ENCODE measurements at places on chromosomes 3 and 15.
A peak's percentile ranks its signal among the peaks of the same experiment; 100 is the strongest.

DNA sequence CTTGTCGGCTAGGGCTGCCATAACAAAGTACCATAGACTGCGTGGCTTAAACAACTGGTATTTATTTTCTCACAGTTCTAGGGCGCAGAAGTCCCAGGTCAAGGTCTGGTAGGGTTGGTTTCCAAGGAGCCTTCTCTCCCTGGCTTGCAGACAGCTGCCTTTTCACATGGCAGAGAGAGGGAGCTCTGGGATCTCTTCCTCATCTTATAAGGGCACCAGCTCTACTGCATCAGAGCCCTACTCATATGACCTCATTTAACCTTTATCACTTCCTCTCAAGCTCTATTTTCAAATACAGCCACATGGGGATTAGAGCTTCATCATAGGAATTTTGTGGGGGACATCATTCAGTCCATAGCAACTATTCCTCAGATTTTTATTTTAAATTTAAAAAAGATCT lies 17.6 kb upstream of the PAQR9 start:
- H3K36me3 ChIP-seq: no peaks in the 10 kb centered on the region
- DNase-seq: no peak
- H3K4me1 ChIP-seq: no peaks in the 10 kb centered on the region
- H3K27ac ChIP-seq: no peak overlapping the region
- H3K4me3 ChIP-seq: no peak overlapping the region

DNA sequence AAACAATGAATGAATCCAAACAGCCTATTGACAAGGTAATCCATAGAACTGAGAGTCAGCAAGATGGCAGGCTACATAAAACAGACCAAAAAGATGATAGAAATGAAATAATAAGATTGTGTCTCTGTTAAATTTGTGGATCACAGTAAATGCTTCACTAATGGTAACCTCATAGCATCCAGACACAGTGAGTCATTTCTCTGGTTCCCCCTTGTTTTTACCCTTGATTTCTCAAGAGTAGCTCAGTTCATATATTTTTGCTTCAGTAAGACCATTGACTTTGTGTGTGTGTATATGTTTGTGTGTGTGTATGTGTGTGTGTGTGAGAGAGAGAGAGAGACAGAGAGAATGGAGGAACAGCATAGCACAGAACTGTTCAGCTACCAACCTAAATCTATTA lies 546.9 kb downstream of the RBMS3 start:
- DNase-seq: no peak
- no peak overlapping the region for H3K4me3 ChIP-seq
- H3K27me3 ChIP-seq: no peaks in the 10 kb centered on the region

DNA sequence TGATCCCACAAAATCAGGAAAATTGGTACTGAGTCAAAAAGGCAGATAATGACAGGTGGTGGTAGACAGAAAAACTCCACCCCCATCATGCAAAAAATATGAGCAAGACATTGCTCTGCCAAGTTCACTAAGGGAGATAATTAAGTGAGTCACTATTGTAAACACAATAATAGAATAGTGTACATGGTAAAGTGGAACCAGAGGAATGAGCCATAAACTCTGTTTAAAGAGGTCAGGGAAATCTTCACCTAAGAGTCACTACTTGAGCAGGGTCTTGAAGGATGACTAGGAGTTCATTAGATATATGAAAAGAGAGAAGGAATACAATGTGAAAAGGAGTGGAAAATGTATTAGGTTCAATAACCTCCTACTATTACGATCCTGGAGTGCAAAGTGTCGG lies 213.4 kb upstream of the PEX5L start:
- no peaks in the 10 kb centered on the region for H3K4me1 ChIP-seq
- no peaks in the 10 kb centered on the region for H3K36me3 ChIP-seq
- no peak overlapping the region for H3K4me3 ChIP-seq
- H3K27ac ChIP-seq: no peak overlapping the region
- DNase-seq: no peak

DNA sequence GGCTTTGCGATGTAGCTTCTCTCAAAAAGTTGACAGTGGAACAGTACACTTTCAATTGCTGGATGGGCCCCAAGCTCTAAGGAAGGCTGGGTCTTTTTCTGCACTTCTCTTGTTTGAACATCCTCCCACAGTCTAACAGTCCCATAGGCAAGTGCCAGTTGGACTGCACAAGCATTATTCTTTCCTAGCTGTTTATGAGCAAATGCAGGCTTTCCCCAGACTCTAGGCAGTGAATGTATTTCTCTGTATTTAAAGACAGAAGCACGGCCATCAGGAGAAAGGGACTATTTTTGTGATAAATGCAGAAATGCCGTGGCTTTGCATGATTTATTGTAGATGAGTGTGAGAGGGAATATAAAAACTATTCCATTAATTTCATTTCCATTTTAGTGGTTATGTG lies 539.3 kb upstream of the LMCD1 start:
- no peaks in the 10 kb centered on the region for H3K36me3 ChIP-seq
- DNase-seq: peak; percentile 8
- H3K27ac ChIP-seq: no peak overlapping the region
- H3K4me3 ChIP-seq: no peak overlapping the region

DNA sequence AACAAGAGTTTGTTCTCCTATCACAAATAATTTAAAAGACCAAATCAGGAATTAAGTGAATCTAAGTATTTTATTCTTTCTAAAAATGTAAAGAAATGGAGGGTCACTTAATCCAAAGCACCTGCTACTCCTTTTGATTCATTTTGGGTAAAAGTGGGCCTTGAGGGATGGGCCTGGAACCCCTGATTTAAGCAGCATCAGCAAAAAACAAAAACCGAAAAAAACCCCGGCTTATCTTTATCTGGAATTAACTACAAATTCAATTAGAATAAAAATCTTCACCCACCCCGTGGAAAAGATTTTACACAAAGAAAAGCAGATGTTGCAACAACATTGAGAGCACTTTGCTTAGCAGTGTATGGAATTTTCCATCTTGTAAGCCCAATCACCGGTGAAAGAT lies 1018.2 kb downstream of the MCTP2 start:
- no peaks in the 10 kb centered on the region for H3K4me1 ChIP-seq
- H3K4me3 ChIP-seq: no peak overlapping the region
- no peaks in the 10 kb centered on the region for H3K27me3 ChIP-seq
- no peak overlapping the region for H3K27ac ChIP-seq
- no peaks in the 10 kb centered on the region for H3K36me3 ChIP-seq
- DNase-seq: no peak

GRCh38 chr15:56964182-56964581 lies 45.7 kb downstream of the TCF12 start:
- H3K36me3 ChIP-seq: no peaks in the 10 kb centered on the region
- no peaks in the 10 kb centered on the region for H3K27me3 ChIP-seq
- no peak overlapping the region for H3K27ac ChIP-seq

DNA sequence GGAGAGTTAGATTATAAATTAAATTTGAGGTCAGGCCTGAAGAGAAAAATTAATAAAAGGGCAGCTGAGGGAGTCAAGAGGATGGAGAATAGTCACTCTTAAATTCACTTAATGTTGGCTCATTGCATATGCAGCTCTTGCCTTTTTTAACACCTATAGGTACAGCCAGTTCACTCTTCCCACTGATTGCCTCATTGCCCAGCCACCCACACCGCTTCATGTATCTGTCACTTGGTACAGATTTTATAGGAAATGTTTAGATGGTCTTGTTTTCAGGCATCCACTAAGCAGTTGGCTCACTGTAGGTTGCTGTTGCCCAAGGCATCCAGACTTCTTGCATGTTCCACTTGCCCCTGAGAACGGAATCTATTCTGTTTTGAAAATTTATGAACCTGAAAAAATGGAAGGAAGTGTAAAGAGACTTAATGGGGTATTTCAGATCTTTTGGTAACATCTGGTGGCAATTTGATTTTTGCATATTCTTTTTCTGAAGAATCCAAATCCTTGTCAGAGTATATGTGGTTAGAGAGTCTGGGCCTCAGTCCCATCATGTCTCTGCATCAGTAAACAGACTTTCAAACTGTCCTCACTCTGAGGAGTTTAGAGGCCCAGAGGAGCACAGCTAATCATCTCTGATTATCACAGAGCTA lies 151.9 kb downstream of the RBPMS2 start:
- H3K27me3 ChIP-seq: no peaks in the 10 kb centered on the region
- no peak for DNase-seq
- H3K4me1 ChIP-seq: no peaks in the 10 kb centered on the region
- H3K27ac ChIP-seq: no peak overlapping the region
- H3K4me3 ChIP-seq: no peak overlapping the region
